ENCODE measurements at places on chromosomes 1 and 21.
A peak's percentile ranks its signal among the peaks of the same experiment; 100 is the strongest.

- no peak for DNase-seq
Measured at GRCh38 chr1:199046618-199047017, 407.8 kb downstream of the PTPRC start.

GRCh38 chr1:199804526-199804925 lies 223.0 kb upstream of the NR5A2 start:
- no peak for DNase-seq

- no peak for DNase-seq
Measured at GRCh38 chr1:26112407-26112775, 767 bp downstream of the PDIK1L start.

DNA sequence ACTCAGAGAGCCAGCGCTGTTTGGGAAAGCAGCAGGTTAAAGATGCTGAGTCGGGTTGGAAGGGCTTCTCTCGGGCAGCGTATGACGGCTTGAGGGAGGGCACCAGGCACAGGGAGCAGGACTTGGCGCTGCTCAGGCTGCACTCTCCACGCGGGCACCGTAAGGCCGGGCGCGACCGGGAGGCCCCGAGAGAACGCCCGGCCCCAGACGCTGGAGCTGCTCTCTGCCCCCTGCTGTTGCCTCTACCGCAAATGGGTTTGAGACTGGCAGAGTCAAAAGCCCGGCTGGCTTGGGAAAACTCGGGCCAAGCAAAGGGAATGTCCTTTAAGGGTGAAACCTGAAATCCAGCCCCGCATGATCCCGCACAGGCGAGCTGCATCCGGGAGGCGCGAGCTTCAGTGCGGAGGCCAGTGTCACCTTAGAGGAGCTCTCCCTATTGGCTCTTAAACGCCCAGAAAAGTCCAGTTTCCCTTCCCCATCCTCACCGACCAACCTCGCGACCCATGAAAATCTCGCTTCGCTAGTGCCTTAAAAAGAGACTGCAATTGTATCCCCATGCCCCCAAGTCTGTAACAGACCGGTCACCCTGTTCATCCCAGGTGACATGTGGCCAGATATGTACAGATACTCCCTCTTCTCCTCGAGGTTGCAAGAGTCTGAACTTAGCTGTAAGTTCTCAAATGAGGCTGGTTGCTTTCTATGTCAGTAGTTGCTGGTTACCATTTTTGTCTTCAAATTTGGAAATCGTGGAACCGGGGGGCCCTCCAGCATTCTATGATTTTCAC lies 1.1 kb downstream of the PRRX1 start:
- peak; percentile 66 for DNase-seq

GRCh38 chr1:180581635-180582039 lies 22.9 kb downstream of the OVAAL start:
- DNase-seq, result no peak

DNA sequence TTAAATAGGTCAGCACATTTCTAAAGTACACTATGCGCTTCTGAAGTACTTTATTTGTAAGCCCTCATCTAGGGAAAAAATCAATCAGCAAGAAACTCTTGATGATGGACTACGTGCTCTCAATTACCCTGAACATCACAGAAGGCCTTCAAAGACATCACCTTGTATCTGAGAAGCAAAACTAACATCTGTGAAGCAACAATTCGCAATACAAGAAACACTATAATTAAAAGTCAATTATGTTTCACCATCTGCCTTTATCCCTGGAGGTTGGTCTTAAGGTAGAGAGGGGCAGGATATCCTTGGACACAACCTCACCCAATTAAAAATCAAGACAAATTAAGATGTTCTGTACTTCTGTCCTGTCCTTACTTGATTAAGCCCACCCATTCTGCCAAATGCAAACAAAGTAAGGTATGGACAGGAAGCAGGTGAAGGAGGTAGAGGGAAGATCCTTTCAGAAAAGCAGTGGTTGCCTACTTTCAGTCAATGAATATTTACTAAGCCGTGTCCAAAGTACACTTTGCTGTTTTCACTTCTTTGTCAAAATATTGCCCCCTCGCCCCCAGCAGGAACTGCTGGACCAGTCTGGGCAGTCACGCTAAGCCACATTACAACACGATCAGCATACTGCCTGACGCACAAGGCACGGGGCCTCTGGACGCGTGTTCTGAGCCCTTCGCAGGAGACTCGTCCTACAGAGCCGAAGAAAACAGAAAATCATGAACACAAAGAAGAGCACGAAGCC lies 887 bp downstream of the SLC19A2 start:
- DNase-seq, result peak; percentile 34

DNA sequence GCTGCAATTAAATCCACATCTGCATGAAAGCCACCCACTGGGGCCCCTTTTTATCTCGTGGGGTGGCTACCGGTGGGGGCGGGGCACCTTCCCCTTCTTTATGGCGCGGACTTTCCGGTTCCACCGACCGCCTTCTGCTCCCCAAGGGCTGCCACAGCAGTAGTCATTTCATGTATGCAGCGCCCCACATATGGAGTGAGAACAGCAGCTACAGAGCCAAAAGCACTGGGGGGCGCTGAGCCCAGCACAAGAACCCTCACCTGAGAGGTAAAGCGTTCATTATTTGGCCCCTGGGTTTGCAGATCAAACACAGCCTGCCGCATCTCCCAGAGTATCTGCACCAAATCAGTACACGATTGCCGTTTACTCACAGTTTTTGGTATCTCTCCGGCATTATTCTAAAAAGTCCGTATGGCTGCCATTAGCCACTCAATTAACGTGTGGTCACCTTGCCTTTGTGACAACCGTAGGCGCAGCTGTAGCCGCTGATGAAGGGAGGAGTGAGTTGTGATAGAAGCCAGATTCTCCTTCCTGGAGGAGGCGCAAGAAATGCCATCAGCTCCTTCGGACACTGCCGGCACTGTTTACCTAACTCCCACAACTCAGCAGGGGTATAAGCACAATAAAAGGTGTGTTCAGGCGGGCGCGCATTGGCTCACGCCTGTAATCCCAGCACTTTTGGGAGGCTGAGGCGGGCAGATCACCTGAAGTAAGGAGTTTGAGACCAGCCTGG lies 30.4 kb upstream of the CR2 start:
- DNase-seq, result peak; percentile 67

DNA sequence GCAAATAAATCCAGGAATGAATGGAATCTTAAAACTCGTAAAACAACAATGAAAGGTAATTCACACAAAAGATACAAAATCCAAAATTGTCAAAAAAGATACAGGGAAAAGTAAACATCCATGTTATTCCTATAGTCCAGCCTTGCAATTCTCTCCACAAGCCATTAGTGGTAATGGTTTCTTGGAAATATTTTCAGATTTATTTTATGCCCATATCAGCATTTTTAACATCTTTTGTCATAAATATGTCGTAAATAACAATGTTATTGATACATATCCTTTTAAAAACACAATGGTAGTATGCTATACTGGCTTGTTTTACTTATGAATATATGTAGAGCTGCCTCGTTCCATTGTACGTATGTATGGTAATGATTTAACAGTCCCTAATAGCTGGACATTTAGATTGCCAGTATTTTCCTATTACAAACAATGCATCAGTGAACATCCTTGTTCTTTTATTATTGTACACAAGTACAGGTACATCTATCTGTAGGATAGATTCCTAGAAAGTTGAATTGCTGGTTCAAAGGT lies 30.6 kb downstream of the DNTTIP2 start:
- no peak for DNase-seq

GRCh38 chr1:15028102-15028501 lies 125.4 kb upstream of the TMEM51 start:
- DNase-seq, result no peak

DNA sequence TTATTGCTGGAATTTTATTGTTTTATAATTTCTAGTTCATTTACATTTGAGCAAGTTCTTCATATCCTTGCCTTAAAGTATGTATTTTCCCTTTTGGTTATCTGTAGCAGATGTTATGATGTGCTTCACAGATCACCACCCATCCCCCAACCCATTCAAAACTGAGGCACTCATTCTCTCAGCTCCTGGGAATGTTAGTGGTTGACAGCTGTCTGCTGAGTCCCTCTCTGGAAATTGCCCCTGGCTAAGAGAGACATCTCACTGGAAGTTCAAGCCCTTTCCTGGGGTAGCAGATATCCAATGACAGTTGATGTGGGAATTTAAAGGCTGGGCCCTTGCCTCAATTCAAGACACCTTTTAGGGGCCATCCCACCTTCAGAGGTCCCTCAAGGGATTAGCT lies 4.3 kb upstream of the DPYD start:
- peak; percentile 12 for DNase-seq

GRCh38 chr1:186974774-186975181 lies 146.0 kb downstream of the PLA2G4A start:
- no peak for DNase-seq

- no peak for DNase-seq
Measured at GRCh38 chr1:44433209-44433608, 28.2 kb downstream of the RNF220 start.

GRCh38 chr1:185733818-185734735 lies at the start of gene HMCN1:
TSS of gene HMCN1 (plus strand) at chr1:185734391. CDS start at chr1:185734780, 389 bp downstream.
- peak; percentile 89 for DNase-seq

DNA sequence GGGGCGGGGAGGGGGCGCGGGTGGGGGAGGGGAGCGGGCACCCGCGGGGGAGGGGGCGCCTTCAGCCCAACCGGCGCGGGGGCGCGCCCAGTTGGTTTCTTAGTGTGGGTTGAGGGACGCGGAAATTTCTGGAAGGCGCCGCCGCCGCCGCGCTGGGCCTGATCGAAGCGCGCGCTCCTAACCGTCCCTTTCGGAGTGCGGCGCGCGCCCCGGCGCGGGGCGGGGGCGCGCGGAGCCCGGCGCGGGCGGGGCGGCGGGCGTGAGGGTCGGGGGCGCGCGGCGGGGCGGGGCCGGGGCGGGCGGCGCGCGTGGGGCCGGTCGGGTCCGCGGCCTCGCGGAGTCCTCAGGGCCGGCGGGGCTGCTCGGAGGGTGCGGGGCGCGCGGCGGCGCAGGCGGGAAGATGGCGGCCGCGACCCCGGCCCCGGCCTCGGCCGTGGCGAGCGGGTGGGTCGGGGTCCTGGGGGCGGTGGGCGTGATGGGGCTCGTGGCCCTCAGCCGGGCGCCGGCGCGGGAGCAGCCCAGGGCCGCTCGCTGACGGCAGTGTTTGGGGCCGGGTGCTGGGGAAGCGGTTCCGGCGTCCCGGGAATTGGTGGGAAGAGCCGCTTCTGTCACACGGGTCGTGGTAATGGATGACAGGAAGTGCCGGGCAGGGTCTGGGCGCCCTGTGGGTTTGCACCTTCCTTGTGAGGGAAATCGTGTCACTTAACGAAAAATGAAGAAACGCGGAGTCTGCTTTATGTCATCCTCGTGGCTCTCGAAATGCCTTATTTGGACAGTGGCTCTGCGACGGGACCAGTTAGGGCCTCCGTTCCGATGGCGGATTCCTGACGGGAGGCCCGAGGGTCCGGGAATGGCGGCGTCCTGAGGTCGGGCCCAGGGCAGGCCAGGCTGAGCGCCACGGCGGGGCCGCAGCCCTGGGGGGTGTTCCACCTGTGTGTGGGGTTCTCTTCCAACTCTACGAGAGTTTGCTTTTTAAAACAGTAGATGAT lies 764 bp downstream of the PKNOX1 start:
- DNase-seq, result peak; percentile 63

- no peak for DNase-seq
Measured at GRCh38 chr1:108678706-108679105, 13.4 kb upstream of the PRPF38B start.

DNA sequence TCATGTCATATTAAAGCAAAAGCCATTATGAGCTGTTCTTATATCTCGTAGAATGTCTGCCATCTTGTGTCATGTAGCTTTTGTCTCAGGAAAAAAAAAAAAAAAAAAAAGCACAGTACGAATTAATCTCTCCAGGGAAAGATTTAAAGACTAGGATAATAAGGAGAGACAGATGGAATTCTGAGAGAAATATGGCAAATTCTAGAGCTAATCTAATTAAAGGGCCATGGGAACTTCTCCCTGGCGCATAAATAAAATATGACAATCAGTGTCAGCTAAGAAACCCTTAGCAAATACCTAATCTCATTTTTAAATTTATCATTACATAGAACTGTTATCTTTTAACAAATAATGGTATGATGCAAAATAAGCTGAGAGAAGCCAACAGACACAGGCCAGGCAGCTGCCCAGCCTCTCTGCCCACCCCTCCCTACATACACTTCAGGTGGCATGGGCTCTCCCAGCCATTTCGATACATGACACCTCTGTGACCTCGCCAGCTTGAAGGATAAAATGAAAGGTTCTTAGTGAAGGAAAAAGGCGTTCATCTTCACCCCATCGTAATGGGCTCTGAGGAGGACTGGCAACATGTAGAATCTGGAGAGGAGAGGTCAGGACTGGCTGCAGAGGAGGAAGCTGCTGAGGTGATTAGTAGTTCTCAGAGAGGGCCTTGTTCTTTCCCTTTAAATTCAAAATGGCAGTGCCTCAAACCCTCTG lies 39.8 kb downstream of the DISC1 start:
- DNase-seq, result peak; percentile 39

GRCh38 chr1:67415041-67415440 lies 15.2 kb downstream of the SERBP1 start:
- no peak for DNase-seq

GRCh38 chr1:211704543-211704942 lies 29.1 kb upstream of the NEK2 start:
- no peak for DNase-seq

DNA sequence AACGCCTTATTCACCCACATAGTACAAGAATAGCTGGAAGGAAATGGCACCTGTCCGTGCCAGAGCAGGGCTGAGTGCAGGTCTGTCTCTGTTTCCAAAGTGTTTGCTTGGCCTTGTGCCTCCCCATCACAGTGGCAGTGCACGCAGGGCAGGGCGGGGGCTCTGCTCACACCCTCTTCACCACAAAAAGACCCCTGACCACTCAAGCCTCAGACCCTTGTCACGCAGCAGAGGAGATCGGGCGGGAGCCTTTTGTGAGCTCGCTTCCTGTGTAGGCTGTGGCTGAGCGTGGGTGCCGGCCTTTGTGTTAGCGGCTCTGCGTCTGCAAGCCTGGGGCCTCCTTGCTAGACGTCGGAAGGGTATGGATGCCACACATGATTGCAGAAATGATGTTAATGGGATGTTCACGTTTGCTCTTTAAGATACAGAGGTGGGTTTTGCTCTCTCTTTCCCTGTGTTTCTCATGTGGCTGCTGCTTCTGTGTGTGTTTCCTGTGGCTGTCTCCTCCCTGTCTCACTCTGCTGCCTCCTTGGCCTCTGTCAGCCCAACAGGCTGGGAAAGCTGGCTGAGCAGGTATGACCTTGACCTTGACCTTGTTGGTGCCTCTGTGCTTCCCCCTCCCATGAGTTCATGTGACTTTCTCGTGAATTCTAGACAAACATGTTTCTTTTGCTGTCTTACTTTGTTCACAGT lies 45.4 kb downstream of the S100B start:
- DNase-seq, result no peak

GRCh38 chr1:155507945-155508344 lies 54.7 kb downstream of the ASH1L start:
- DNase-seq, result no peak

- no peak for DNase-seq
Measured at GRCh38 chr1:115059316-115059715, 29.7 kb downstream of the TSHB start.

DNA sequence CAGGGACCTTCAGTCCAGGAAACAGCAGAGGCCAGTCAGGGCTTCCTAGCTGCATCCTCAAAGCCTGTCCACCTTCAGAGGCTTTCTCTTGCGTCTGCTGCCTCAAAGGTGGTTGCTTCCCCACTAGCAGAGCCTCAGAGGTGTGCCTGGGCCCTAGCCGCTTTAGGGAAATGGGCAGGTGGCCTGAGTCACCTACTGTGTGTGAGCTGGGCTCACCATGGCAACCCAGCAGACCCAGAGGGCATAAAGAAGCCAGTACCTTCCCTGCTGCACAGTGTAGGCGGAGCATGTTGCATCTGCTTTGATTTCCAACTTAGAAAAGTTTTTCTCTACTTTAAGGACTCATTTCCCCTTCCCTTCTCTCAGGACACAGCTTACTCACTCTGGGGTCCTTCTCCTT lies 12.5 kb downstream of the SLC9A1 start:
- no peak for DNase-seq

- DNase-seq, result peak; percentile 17
Measured at GRCh38 chr1:202280595-202280994, 61.1 kb downstream of the UBE2T start.

All from GM23338 (cell line).